ENCODE measurements at places on chromosomes 12 and 14. TPM values are rescaled to one million over a fixed set of nuclear protein-coding genes. Genes with fewer than 3 reads are reported as not detected.

The TAS2R50 gene
- 0.24 TPM for polyA plus RNA-seq

The RNASE1 gene
- 127 TPM for polyA plus RNA-seq

The FAM181A gene
- polyA plus RNA-seq, result not detected

The RSRC2 gene
- polyA plus RNA-seq, result 196 TPM

The TMEM229B gene
- polyA plus RNA-seq, result 2.9 TPM

The LAG3 gene
- polyA plus RNA-seq, result 1.1 TPM

The KERA gene
- 0.06 TPM for polyA plus RNA-seq

The TDRD9 gene
- 3.4 TPM for polyA plus RNA-seq

The KIF5A gene
- 0.65 TPM for polyA plus RNA-seq

The MSI1 gene
- polyA plus RNA-seq, result 24.0 TPM

The AKAP6 gene
- polyA plus RNA-seq, result 2.2 TPM

The CD69 gene
- 1.7 TPM for polyA plus RNA-seq

The LBHD2 gene
- polyA plus RNA-seq, result not detected

The ERBB3 gene
- 125 TPM for polyA plus RNA-seq

The ABCC9 gene
- polyA plus RNA-seq, result 27.5 TPM

The TRIM9 gene
- polyA plus RNA-seq, result 2.5 TPM

The CBLN3 gene
- polyA plus RNA-seq, result 2.4 TPM

The LMNTD1 gene
- polyA plus RNA-seq, result not detected

The CPNE8 gene
- 10.5 TPM for polyA plus RNA-seq

The DEPDC4 gene
- 5.4 TPM for polyA plus RNA-seq

The LYZ gene
- 33.3 TPM for polyA plus RNA-seq

The ADAM21 gene
- polyA plus RNA-seq, result 0.27 TPM

The PRB2 gene
- polyA plus RNA-seq, result 0.64 TPM

The OTX2 gene
- not detected for polyA plus RNA-seq

The PPP1R3E gene
- polyA plus RNA-seq, result 37.2 TPM

The KRT1 gene
- 0.16 TPM for polyA plus RNA-seq

The NDUFA12 gene
- polyA plus RNA-seq, result 94.9 TPM

The EFS gene
- polyA plus RNA-seq, result 45.5 TPM

The HOXC4 gene
- polyA plus RNA-seq, result 44.4 TPM

The DPPA3 gene
- polyA plus RNA-seq, result not detected

The CLECL1 gene
- polyA plus RNA-seq, result 0.21 TPM

The TMEM263 gene
- polyA plus RNA-seq, result 78.7 TPM

The GCH1 gene
- polyA plus RNA-seq, result 8.5 TPM

The SIX1 gene
- polyA plus RNA-seq, result 9.9 TPM

The ABCB9 gene
- polyA plus RNA-seq, result 9.0 TPM

The ETFBKMT gene
- 4.8 TPM for polyA plus RNA-seq

The MMP14 gene
- 161 TPM for polyA plus RNA-seq

The PROX2 gene
- polyA plus RNA-seq, result 2.8 TPM

The PIWIL1 gene
- 0.31 TPM for polyA plus RNA-seq

The KRT74 gene
- not detected for polyA plus RNA-seq

The IRF2BPL gene
- polyA plus RNA-seq, result 50.6 TPM

The AMHR2 gene
- 0.48 TPM for polyA plus RNA-seq

Measured in renal pelvis (tissue), 12 donors.